ENCODE measurements at places on chromosomes 5 and 9. TPM values are rescaled to one million over a fixed set of nuclear protein-coding genes. Genes with fewer than 3 reads are reported as not detected.

DNA sequence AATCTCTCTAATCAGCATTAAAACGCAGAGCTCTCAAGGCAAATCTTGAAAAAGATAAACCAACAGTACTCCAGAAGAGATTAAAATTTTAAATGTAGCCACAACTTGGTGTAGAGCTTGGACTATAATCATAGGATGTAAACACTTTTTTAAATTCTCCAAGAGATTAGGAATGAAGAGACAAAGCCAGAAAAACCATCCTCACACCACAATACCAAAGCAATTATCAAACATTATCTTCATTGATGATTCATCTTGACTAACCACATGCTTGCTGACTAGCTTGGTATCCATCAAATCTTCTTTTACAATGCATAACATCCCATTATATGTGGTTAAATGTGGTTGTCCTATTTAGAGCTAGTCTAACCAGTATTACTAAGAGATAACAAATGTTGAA is 815.1 kb downstream of the TLE1 start:
- no peak for DNase-seq
- H3K4me1 ChIP-seq: no peaks in the 10 kb centered on the region
- no peak overlapping the region for H3K4me3 ChIP-seq
- H3K27me3 ChIP-seq: no peaks in the 10 kb centered on the region

- no peak for DNase-seq
- H3K27me3 ChIP-seq: peaks cover 53% of the 10 kb centered on the region
- H3K27ac ChIP-seq: no peak overlapping the region
- H3K36me3 ChIP-seq: peaks cover 2% of the 10 kb centered on the region
- H3K4me3 ChIP-seq: no peak overlapping the region
Observed at GRCh38 chr5:115671939-115672338, 46.1 kb upstream of the TMED7 start.

- peaks cover 61% of the 10 kb centered on the region for H3K4me1 ChIP-seq
- no peak overlapping the region for H3K4me3 ChIP-seq
- no peaks in the 10 kb centered on the region for H3K27me3 ChIP-seq
Observed at GRCh38 chr5:119379096-119379495, 23.3 kb downstream of the TNFAIP8 start.

Gene SPATA24
- total RNA-seq: 5.8 TPM
